ENCODE measurements at places on chromosomes 4 and X.
A peak's percentile ranks its signal among the peaks of the same experiment; 100 is the strongest.

DNA sequence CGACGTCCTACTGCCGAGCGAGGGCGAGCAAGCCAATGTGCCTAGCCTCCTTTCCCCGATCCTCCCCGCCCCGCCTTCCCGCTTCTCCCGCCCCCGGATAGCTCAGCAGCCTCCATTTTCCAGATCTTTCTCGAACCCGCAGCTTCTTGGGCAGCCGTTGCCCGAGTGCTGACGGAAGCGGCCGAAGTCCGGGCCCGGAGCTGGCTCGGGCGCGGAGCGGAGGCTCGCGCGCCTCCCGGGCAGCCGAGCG lies 172 bp upstream of the HSPA4L start:
- peak; percentile 93 for DNase-seq

DNA sequence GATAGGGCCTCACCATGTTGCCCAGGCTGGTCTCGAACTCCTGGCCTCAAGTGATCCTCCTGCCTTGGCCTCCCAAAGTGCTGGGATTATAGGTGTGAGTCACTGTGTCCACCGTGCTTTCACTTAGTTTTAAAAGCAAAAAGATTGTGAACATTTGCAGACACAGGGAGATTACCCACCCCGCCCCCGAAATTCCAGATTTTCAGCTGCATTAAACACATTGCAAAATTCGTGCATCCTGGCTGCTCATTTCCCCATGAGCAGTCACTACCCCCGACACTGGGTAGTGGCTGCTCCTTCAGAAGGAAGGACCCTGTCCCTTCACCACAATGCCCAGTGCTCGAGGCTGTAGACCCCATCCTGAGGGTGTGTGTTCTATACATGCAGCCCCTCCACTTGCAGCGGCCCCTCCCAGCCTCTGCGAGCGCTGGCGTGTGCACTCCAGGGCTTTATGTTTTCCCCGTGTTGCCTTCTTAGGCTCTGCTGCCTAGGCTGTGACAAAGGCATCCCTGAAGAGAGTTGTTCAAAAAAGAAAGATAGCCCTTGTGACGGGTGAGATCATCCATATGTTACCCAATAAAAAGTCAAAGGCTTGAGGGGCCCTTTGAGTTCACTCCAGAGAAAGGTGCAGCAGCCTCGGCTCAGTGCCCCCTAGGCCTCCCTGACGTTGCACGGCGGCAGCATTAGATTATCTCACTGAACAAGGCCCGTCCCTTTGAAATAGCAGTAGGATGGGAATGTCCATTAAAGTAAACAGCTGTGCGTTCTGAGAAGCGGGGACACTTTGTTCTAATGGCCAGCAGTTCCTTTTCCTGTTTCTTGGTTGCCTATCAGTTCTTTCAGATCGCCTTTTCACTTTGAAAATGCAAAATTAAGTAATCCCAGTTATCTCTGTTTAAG lies 71.6 kb downstream of the SHROOM2 start:
- no peak for DNase-seq

GRCh38 chrX:40278340-40279090 lies 180.8 kb upstream of the BCOR start:
- DNase-seq, result no peak

- DNase-seq, result no peak
Measured at GRCh38 chr4:183291070-183291469, 29.0 kb downstream of the CLDN22 start.

DNA sequence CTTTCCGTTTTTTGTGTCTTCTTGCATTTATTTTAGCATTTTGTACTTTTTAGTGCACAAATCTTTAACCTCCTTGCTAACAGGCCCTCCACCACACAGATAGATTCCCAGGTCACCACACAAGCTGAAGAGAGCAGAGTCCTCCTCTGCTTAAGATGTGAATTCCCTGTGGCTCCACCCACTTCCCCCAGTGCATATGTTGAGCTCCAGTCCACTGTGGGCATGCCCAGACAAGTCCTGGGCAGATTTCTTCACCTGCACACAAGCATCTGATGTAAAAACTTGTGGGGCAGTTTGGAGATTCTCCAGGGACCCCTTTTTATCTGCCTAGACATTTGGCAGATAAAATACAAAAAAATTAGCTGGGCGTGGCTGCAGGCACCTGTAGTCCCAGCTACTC lies 19.8 kb upstream of the PASD1 start:
- peak; percentile 74 for DNase-seq

- DNase-seq, result no peak
Measured at GRCh38 chr4:150942539-150942938, 72.5 kb downstream of the LRBA start.

GRCh38 chr4:108449129-108449528 lies 171.2 kb upstream of the RPL34 start:
- no peak for DNase-seq

DNA sequence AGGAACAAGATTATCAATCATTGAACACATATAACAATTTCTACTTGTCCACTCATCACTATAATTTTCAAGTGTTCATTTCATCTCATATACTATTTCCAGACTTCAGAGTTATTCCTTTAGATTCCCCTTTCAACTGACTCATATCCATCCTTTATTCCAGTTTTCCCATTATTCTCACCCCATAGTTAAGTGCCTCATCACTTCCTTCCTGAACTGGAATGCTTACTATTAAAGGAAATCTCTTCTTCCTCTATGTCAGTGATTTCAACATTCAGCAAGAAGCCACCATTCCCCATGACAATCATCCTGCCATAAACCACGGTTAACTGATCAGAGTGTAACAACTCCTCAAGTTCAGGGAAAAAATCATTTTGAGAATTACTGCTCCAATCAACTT lies 198.9 kb downstream of the FBXO8 start:
- no peak for DNase-seq

GRCh38 chrX:134558133-134558532 lies 98.2 kb downstream of the HPRT1 start:
- no peak for DNase-seq

DNA sequence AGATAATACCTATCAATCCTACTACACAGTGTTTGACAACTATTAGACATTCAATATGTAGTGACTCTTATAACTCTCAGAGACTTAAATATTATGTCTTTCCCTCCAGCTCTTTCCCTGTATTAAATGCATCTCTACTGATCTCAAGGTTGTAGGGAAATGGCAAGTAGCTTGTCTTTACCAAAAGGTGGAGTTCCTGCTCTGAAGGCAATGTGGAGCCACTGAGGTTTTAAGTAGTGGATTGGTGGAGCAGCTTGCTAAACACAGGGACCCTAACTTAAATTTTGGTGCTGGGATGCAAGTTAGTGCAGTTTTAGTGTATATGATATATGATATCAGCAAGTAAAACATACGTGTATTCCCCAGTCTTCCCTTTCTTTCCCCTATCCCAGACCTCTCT lies 13.1 kb downstream of the FNIP2 start:
- no peak for DNase-seq

GRCh38 chrX:44308869-44309268 lies 34.6 kb downstream of the EFHC2 start:
- no peak for DNase-seq

DNA sequence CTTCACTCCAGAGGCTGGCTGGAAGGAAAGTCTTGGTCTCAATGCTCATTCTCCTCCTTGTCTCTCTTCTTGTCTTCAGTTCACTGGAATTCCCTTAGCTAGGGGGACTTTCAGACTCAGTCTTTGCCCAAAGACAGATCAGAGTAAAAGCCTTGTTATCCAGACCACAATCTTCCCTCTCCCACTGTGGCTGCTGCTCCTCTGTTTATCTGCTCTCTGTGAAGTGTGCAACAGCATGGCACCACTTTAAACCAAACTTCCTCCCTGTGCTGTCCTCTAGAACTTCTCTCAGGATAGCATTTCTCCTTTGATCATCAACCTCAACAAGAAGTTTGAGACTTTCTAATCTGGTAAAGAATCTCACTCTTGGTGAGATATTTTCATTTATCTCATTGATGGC lies 530.1 kb upstream of the SLIT2 start:
- DNase-seq, result no peak

- DNase-seq, result no peak
Measured at GRCh38 chrX:67893931-67894330, 350.1 kb downstream of the AR start.

DNA sequence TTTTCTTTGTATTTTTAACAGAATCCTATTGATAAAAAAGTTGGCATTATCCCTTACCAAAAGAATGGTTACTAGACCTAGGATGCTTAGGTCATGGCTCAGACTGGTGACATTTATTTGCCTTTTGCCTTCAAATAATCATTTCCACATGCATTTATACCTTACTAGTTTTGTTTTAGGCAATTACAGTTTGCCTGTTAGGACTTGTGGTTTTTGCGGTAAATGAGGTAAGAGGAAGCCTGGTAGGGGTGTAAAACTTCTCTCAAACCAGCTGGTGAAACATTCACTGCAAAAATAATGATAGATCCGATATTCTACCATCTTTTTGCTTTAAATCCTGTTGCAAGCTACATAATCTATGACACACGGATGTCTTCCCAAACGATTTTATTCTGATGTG lies 12.1 kb downstream of the LAMP2 start:
- no peak for DNase-seq

GRCh38 chrX:122188751-122189150 lies 995.3 kb upstream of the GRIA3 start:
- no peak for DNase-seq

DNA sequence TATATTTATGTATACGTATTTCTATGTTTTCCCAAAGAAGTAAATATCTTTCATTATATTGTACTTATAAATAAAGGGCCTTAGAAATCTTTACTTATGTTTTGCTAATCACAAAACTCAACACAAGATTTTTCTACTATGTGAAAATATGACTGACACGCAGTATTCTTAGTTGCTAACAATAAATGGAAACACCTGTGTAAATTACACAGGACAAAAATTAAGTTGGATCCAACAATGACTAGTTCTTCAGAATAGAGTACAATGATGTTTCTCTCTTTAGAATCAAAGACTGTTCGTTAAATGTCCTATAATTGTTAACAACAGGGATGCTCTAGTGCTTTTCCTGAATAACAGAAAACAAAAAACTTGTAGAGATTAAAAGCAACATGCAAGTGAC lies 96.1 kb downstream of the PPP3CA start:
- DNase-seq, result no peak

- DNase-seq, result no peak
Measured at GRCh38 chrX:155215443-155216178, 649 bp upstream of the VBP1 start.

- DNase-seq, result no peak
Measured at GRCh38 chrX:16993791-16994318, 47.4 kb downstream of the REPS2 start.

- no peak for DNase-seq
Measured at GRCh38 chrX:140712413-140713173, 3.0 kb downstream of the LINC00632 start.

- no peak for DNase-seq
Measured at GRCh38 chr4:123616951-123617461, 220.4 kb downstream of the SPRY1 start.

DNA sequence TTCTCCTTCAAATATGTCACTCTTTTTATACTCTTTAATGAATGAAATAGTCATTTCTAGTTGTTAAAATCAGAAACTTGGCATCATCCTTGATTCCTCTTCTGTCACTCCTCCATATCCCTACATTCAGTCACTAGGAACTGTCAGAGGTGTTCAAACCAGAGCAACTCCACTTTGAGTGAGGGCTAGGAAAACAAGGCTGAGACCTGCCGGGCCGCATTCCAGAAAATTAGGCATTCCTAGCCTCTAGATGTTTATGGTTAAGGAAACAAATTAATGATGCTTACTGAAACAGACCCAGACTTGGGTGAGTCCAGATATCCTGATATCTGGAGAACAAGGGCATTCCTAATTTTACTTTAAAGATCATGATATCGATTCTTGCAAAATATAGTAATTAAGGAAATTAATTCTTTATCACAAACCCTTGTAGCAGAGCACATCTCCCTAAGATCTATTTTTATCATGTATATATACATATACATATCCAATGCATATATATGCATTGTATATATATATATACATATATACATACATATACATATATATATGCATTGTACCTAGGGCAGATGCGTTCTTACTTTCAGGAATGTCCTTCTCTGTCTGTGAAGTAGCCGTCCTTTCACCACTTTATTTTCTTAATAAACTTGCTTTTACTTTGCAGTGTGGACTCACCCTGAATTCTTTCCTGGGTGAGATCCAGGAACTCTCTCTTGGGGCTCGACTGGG lies 98.4 kb upstream of the GC start:
- no peak for DNase-seq

Measured in WERI-Rb-1 (cell line).